Central memory CD4-positive, alpha-beta T cell (primary cell): ENCODE measurements at places on chromosomes 5 and 9.

- no peak for DNase-seq
These were observed 23.0 kb downstream of the AUH start for GRCh38 chr9:91338681-91339080.

DNA sequence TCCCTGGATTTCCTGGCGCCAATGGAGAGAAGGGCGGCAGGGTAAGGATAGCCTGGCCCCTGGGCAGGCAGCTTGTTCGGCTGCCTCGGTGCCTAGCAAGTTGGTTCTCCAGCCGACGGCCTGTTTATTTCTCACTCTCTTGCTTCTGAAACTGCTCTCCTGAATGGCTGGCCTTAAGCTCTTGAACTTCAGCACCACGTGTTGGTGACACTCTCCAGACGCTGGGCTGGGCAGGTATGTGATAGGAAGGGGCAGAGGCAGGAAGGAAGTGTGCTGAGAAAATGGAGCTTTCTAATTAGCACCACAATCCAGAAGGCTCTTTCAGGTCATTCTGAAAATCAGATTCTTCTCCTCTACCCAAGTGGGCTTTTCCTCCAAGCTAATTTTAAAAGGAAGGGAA is 91.4 kb upstream of the FCN2 start:
- no peak for DNase-seq

GRCh38 chr5:159340511-159340910 is 10.2 kb upstream of the IL12B start:
- DNase-seq, result peak; percentile 18

DNA sequence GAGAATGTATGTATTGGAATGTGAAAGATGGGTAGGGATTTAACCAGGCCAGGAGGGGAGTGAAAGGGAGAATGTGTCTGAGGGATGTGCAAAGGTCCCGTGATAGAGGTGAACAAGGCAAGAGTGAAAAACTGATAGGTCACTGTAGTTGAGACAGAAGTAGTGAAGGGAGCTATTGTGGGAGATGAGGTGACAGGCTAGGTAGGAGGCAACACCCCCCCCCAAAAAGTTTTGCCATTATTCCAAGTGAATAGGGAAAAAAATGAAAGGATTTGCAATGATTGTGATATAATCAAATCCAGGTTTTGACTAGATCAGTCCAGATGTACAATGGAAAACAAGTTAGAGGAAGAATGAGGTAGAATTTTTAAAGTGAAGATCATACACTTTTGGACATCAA is 136.6 kb upstream of the GPR151 start:
- no peak for DNase-seq

DNA sequence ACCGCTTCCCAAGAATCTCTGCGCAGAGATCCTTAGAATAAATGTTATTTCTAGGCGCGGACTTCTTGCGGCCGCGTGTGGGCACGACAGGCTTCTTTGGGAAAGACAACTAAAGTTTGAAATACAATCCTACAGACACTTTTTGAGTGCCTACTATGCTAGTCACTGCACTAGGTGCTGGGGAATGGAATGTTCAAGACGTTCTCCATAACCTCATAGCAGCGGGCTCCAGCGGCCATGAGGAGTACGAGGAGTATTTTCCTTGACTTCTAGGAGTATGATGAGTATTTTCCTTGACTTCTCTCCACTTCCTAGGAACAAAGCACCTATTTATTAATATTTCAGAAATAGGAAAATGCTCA is 636 bp upstream of the PWWP2A start:
- no peak for DNase-seq

- no peak for DNase-seq
These were observed 233.4 kb upstream of the ITGA1 start for GRCh38 chr5:52554293-52554692.

DNA sequence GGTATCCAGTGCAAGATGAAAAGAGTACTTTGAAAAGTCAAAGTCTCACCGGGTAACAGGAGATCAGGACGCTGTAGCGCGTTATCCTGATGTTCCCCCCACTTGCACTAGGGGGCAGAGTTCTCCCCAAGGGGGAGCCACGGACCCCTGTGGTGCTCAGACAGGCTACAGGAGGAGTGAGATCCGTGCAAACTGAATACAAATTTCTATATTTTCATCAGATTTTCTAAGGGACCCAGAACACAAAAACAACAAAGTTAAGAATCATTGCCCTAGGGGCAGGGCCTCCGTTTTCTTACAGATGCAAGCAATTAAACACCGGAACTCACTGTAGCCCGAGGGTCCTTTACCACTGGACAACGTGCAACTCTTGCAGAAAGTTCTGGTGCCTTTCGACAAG is 2.0 kb downstream of the MYO10 start:
- DNase-seq, result no peak

GRCh38 chr5:95868136-95868535 is 45.6 kb upstream of the GLRX start:
- no peak for DNase-seq

DNA sequence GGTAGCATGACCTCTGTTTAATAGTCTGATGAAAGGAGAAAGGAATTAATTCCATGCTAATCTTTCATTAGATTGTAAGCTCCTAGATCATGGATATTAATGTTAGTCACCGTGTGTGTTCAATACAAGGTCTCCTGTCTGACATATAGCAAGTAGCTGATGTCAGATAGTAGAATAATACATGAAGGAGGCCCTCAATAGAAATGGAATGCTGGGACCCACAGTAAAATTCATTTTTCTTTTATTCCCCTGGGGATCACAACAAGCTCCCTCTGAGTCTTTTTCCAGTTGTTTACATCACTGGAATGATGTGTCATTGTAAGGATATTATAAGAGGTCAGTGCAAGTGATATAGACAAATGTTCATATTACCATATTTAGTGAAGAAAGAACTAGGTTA is 240.3 kb upstream of the TRPC7 start:
- DNase-seq, result no peak
